ENCODE measurements at places on chromosomes 12 and 14. TPM values are rescaled to one million over a fixed set of nuclear protein-coding genes. Genes with fewer than 3 reads are reported as not detected.

GRCh38 chr12:107780298-107780697 is 5.8 kb downstream of the ASCL4 start:
- DNase-seq = no peak

GRCh38 chr12:59593761-59594160 is 2.1 kb upstream of the SLC16A7 start:
- DNase-seq = no peak

Gene DCP1B
- 1.7 TPM for total RNA-seq

DNA sequence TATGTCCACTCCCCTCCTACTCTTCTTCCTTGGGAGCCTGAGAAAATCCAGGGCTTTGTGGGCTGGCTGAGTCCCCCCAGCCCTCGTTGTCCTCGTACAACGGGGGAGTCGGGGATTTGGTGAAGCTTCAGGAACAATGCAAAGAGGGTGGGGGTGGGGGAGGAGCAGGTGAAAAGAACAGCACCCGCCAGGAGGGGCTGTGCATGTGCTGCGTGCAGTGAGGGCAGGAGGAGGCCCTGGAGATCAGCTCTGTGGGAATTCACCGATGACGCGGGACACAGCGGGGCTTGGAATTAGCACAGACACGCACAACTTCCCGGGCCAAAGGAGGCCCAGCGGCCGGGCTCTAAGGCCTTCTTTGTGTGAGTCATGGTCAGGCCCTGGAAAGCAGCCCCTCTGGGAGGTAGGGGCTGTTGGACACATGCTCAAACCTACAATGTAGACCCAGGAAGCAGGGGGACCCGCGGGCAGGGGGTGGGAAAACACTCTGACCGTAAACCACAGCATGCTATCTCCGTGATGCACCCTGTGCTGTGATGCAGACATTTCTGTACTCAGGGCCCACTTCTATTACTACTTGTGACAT is 32.8 kb downstream of the RBM19 start:
- DNase-seq = peak; percentile 45

GRCh38 chr14:99166506-99166905 is 105.5 kb downstream of the BCL11B start:
- no peak for DNase-seq

GRCh38 chr14:96398921-96399320 is 7.0 kb downstream of the AK7 start:
- no peak for DNase-seq

DNA sequence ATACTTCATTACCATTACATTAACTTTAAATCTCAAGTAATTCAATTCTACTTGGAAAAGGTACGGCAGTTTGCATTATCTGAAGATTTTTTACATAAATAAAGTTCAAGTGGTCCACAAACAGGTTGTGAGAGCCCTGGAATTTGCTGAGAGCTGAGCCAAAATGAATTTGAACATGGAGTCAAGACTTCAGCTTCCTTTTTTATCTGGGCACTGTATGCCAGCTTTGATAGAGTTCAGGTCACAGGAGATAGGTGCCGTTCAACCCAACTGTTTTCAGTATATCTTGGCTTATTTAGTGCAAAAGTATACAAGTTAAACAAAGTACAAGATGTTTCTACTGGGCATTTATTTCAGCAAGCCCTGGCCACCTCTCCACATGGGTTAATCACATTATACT is 28.8 kb downstream of the HNRNPC start:
- DNase-seq = no peak

DNA sequence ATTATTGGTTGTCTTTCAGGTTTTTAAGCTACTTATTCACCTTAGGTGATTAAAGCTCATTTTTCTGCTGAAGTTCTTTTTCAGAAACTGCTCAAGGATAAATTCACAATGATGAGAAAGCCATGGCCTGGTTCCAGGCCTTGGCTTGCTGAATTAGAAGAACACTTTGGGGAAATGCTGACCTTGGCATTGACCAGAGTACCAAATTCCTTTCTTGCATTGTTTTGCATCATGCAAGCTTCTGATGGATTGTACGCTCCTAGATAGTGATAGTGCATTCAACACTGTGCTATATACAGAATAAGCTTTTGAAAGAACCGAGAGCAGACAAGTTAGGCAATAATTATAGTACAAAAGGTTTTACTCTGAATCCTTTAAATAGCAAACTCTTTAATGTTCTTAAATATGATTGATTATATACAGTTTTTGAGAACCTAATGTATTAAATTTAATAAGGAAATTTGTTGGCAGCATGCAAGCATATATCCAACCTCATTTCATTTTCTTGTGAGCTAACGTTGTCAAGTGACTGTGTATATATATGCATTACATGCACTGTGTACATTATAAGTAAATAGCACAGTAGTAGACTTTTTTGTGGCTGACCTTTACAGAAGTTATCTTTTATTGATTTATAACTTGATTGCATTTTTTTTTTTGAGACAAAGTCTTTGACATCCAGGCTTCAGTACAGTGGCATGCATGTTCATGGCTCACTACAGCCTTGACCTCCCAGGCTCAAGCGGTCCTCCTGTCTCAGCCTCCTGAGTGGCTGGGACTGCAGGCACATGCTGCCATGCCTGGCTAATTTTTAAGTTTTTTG is 99.2 kb downstream of the DIP2B start:
- peak; percentile 42 for DNase-seq

Gene ITGA7
- total RNA-seq = 488 TPM

Gene CLEC4A
- total RNA-seq = not detected

Gene RNASE7
- total RNA-seq = not detected

Gene KCNMB4
- 1.9 TPM for total RNA-seq

DNA sequence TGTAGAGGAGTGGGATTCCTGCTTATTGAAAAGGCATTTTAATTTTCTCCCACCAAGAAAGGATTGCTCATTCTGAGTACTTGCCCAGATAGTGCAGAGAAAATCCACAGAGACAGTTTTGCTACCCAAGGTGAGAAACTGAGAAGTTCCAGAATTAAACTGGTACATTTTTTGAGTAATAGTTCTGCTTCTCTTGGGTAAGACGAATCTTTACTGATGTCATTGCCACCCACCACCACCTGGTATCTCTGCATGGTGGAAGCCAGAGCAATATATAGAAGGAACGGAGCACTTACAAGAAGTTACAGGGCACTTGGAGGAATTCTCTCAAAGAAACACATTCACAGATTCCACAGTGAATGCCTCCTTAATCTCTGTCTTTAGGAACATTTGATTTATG is 20.7 kb upstream of the FRMD6 start:
- DNase-seq = no peak

GRCh38 chr14:64265222-64265621 is 28.9 kb downstream of the ESR2 start:
- no peak for DNase-seq

Gene HOXC4
- not detected for total RNA-seq

Gene SCYL2
- 29.7 TPM for total RNA-seq

GRCh38 chr14:20956376-20956976 is 1.2 kb downstream of the RNASE2 start:
- no peak for DNase-seq

Gene POTEG
- total RNA-seq = not detected

Gene DBX2
- total RNA-seq = 0.07 TPM

GRCh38 chr12:59182658-59183455 is 262.6 kb upstream of the LRIG3 start:
- DNase-seq = no peak

- no peak for DNase-seq
Observed at GRCh38 chr12:8678661-8679111, 16.1 kb upstream of the MFAP5 start.

Gene LRP1-AS
- total RNA-seq = not detected

GRCh38 chr12:109737126-109737525 is 23.5 kb downstream of the FAM222A start:
- peak; percentile 9 for DNase-seq

Gene GPR65
- 0.42 TPM for total RNA-seq

Gene CATSPERB
- 0.37 TPM for total RNA-seq

GRCh38 chr12:52819731-52820510 is 6.0 kb upstream of the KRT4 start:
- no peak for DNase-seq
